ENCODE measurements at places on chromosomes 3 and 15.

GRCh38 chr3:45978006-45978761 is 17.4 kb downstream of the FYCO1 start:
- no peak for DNase-seq

DNA sequence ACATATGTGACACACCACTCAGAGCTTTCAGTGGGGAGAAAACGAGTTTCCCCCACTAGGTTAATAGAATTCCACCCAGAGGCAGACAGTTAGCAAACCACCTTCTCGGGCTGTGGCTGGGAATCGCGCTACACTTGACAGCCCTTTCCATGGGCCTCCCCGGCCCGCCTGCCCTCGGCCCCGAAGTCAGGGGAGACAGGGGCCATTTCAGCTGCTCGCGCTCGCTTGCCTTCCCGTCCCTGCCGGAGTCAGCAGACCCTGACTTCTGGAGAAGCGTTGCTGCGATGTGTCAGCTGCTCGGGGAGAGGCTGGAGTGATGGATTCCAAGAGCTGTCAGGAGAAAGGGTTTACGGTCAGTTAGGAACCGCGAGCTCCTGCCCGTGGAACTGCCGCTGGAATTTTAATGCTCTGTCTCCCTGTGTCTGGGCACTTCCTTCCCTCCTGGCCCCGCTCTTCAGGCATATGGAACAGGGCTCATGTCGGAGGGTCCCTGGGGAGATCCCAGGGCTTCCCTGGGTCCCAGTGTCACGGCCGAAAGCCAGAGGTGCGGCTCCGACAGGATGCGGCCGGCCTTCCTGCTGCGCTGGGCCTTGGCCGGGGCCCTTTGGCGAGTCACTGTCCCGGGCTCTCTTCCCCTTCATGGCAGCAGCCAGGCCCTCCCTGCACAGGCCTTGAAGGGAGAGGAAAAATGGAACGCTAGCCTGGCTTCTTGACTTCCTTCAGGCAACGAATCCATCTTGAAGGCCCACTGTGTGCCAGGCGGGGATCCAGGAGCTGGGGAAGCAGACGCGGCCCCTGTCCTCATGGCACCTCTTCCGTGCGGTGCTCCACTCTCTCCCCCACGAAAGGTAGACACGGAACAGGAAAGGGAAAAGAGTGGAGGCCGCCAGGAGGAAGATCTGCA is 38.4 kb upstream of the VPS8 start:
- no peak for DNase-seq

GRCh38 chr15:77815015-77815414 is 182.3 kb upstream of the LINGO1 start:
- no peak for DNase-seq

GRCh38 chr3:61008998-61009380 is 242.3 kb downstream of the FHIT start:
- peak; percentile 70 for DNase-seq

GRCh38 chr3:156620260-156620659 is 54.1 kb upstream of the TIPARP start:
- DNase-seq: no peak

GRCh38 chr3:35404571-35404970 is 234.8 kb upstream of the ARPP21 start:
- DNase-seq: no peak

DNA sequence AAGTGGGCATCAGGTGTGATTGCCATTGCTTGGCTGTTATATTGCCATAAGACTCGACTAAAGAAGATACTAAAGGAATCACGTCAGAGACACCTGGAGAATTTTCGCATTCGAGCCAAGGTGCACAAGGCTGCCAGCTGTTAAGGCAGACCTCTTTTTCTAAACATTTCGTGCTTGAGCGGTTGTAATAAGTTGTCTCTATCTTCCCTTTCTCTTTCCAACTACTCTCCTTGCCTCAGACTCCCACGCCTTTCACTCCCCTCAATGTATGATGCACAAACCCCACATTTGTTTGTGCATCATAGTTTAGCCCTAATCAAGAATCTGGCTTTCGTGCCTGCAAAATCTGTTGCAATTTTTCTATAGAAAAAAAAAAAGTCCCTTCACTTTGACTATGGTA is 118.0 kb downstream of the IQCH start:
- DNase-seq: no peak

GRCh38 chr3:181302960-181303359 is 313.4 kb upstream of the DNAJC19 start:
- DNase-seq: no peak

DNA sequence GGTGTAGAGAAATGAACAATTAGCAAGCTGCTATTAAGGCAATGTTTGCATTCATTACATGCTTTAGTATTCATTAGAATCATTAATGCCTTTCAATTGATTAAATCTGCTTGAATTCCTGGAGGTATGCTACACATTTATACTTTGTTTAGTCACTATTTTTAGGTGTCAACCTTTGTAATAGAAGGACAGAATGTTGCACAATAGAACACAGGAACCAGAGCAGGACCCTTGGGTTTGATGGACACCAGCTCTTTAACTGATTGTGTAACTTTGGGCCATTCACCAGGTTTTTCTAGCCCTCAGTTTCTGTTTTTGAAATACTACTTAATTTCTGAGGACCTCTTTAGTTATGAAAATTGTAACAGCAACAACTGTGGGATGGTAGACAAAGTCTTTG is 317.6 kb upstream of the UMPS start:
- DNase-seq: no peak

DNA sequence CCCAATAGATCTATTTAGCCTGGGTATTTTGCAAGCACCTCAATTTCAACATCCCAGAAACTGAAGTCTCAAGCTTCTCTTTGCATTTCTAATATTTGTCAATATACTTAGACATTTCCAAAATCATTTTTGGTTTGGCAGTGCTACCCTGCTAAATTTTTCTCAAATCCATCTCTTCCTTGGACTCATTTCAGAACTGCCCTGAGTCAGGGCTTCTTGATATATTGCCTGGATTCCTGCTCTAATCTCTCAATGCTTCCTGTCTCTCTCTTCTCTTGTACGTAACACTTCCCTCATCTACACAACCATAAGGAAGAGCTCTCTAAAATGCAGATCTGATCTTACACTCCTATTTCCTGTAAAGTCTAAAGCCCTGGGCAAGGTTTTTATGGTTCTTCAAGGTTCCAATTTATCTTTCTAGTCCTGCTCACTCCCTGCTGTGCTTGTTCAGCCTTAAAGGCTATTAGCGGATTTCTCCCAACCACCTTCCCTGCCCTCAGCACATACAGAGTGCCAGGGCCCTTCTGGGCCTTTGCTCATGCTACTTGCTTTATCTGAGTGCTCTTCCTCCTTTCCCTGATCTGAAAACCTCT is 53.0 kb upstream of the MME start:
- DNase-seq: peak; percentile 42

- no peak for DNase-seq
These were observed 46.7 kb downstream of the RTP1 start for GRCh38 chr3:187243933-187244524.
